ENCODE measurements at places on chromosomes 3 and 15.
A peak's percentile ranks its signal among the peaks of the same experiment; 100 is the strongest.

DNA sequence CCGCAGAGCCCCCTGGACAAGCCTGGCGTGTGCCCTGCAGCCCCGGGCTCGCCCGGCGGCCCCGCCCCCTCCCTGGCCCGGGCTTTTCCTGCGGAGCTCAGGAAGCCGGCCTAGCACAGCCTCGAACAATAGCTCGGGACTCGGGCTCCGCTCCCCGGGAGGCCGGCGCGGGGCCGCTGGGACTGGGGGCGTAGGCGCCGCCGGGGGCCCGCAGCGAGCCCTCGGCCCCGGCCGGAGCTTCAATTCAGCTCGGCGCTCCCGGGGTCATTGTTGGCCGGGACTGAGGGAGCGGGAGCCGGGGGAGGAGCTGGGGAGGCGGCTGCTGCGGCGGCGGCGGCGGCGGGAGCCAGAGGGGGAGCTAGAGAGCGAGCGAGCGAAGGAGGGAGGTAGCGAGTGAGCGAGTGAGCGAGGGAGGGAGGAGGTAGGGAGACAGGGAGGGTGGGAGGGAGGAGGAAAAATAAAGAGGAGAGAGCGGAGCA lies 41.0 kb upstream of the ROPN1 start:
- DNase-seq = peak; percentile 74

GRCh38 chr3:17945799-17946399 lies 203.5 kb upstream of the TBC1D5 start:
- no peak for DNase-seq

DNA sequence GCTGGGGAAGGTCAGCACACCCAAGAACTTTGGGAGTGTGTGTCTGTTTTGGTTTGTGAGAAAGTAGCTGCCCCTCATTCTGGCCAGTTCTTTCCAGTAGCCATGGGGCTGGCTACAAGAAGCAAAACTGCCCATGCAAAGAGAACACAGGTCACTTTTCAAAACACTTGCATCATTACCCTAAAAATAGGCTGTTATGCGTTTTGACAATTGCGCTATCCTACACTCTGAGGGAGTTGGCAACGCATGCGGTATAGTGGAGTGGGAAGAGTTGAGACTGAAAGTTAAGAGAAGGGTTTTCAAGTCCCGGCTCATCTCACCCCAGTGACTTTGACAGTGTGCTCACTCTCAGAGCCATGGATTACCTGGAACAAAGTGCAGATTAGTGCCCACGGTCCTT lies 41.8 kb upstream of the MYZAP start:
- DNase-seq = no peak

DNA sequence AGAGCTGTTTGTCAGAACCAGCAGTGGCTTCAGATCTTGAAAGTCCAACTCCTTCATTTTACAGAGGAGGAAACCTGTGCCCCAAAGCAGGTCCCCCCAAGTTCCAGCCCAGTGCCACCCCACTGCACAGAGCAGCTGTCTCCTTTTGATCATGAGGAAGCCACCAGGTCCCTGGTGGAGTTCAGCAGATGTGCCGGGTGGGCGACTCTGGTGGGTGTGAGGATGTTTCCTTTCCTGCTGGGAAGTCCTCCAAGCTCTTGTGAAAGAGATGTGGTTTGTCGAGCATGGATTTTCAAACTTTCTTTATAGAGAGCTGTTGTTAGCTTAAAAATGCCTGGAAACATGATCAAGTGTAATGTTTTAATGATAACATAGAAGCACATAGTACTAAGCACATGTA lies 52.0 kb downstream of the SMAD3 start:
- DNase-seq = no peak

- DNase-seq = no peak
Measured at GRCh38 chr3:195208183-195208582, 62.8 kb downstream of the XXYLT1 start.

DNA sequence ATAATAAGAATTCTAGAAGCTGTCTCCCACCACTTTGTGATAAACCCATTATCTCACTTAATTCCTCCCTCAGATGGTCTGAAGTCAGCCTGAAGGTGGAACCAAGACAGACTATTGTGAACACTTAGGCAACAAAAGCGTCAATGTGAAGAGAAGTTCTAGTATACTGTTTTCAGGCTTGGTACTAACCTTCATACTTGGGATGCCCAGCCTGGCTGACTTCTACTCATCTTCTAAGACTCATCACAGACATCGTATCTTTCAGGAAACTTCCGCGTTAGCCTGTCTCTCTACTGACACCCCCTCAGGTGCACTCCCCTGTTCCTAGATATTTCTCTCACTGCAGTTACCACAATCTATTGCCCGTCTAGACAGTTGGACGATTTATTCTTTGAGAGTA lies 201.2 kb downstream of the SATB1 start:
- no peak for DNase-seq

- DNase-seq = no peak
Measured at GRCh38 chr3:184663756-184664155, 48.1 kb downstream of the MAGEF1 start.

- no peak for DNase-seq
Measured at GRCh38 chr3:104632947-104633346, 733.8 kb upstream of the ALCAM start.

GRCh38 chr3:80244390-80244789 lies 476.6 kb upstream of the ROBO1 start:
- DNase-seq = no peak

DNA sequence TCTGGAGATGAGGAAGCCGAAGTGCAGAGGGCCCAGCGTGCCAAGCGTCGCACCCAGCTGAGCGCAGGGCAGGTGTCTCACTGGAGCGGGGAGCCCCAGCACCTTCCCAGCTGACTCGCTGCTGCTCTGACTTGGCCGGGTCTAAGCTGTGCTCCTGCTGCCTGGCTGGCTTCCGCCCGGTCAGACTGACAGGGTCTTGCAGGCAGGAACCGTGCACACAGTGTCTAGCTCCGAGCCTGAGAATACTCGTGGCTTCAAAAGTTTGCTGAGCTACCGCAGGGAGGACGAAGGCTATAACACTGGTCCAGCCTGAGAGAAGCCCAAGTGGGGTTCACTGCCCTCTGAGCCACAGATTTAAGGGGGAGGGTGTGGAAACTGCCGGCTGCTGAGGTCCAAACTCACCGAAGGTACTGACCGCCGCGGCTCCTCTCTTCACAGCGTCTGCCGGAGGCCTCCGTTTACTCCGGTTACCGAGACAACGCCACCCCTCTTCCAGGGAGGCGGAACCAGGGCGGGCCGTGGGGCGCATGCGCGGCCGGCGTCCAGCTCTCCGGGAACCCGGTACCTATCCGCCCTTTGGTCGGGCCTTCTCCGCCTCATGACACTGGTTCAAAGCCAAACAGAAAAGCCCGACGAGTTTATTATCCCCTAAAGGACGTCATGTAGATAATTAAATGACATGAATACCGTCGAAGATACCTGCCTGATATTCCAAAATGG lies at the start of gene CFAP44:
CFAP44 (minus strand) TSS at position 443 of the 720 bp plus-strand sequence. CDS start 7,829 bp downstream, outside the sequence.
- peak; percentile 40 for DNase-seq

GRCh38 chr3:66747696-66748095 lies 246.9 kb upstream of the LRIG1 start:
- DNase-seq = no peak

GRCh38 chr15:98801234-98801561 lies 152.9 kb downstream of the IGF1R start:
- no peak for DNase-seq

GRCh38 chr3:36957063-36957462 lies 12.2 kb upstream of the TRANK1 start:
- DNase-seq = no peak

GRCh38 chr3:113212150-113212843 lies 940 bp downstream of the BOC start:
- no peak for DNase-seq

DNA sequence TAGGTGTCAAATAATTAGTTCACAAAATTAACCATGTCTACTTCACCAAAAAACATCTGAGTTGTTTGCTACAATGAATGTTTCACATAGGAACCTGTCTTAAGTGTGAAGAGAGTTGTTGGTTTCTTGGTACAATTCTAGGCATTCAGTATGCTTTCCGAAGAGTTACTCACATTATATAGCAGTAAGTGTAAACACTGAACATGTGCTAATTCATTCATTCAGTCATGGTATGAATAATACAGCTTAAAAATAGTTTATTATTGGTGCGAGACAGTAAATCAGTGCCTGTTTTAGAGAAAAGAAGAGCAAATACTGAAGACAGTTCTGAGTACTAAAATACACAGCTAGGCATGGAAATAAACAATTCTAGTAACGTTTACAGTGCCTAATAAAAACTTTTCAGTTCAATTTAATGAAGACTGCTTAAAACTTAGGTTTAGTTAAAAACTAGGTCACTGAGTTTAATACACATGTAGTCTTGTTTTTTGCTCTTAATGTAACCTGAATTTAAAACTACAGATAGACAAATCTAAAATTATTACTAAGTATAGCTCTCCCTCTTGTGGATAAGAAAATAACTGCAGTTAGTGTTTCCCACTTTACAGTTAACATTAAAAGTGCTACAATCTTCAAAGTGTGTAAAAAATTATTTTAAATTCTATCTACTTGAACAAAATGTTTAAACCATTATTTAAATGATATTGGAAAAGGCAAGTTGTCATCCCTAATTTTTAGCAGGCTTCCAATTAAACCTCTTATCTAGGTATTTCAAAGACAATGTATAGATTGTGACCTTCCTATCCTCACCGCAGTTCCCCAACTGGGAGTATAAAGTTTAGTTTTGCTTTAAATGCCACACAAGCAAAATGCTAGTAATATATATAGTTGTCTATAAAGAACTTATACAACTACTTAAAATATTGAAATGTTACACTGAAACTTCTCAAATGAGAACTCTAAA lies 20.1 kb upstream of the ZCWPW2 start:
- DNase-seq = peak; percentile 10

GRCh38 chr3:194592798-194593752 lies 40.1 kb downstream of the TMEM44 start:
- peak; percentile 99 for DNase-seq

DNA sequence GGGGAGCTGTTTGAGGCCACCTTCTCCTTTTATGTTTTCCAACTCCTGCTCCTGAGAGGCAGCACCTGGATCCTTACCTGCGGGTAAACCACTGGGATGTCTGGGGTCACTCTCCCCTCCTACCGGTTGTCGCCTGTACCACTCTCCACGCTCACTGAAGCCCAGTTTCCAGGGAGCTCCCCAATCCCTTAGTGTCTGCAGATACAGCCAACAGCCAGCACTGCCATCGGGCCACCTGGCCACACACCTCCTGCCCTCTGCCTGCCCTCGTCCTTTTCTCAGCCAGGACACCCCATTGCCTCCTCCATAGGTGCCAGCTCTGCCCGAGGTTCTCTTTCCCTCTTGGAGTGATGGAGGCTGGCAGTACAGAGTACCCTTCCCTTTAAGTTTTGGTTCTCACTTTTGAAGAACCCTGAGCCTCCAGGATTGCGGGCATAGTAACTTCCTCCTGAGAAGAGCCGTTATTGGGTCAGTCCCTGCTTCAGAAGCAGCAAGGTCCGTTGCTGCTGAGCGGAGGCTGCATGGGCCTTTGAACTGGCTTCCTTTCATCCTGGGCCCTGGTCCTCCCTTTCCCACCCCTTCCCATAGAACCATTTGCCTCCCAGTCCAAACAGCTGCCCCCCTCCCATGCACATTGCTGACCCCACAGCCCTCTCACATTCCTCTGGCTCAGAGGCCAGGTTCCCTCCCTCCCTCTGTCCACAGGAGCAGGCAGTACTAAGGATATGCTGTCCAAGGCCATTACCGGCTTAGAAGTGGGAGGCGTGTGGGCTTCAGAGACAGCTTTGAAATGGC lies 30.9 kb downstream of the ARNT2 start:
- DNase-seq = no peak

DNA sequence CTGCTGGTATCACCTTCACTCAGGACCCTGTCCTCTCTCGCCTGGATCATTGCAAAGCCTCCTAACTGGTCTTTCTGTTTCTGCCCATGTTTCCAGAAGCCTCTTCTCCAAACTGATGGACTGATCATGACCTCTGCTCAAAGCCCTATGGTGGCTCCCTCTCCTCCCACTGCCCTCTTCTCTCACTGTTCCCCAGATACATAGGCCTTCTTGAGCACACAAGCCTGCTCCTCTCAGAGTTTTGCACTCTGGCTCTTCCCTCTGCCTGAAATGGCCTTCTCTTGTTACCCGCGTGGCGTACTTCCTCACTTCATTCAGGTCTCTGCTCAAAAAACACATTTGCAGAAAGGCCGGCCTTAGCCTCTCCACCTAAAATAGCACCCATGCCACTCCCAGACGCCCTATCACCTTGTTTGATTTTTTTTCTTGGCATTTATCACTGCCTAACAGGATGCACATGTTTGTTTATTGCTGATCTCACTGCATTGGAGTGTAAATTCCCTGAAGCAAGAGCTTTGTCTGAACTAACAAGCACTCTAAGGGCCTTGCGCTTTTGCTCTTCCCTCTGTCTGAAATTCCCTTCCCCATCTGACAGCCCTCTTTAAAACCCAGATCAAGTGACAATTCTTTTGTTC lies 1.4 kb upstream of the ETFA start:
- no peak for DNase-seq

DNA sequence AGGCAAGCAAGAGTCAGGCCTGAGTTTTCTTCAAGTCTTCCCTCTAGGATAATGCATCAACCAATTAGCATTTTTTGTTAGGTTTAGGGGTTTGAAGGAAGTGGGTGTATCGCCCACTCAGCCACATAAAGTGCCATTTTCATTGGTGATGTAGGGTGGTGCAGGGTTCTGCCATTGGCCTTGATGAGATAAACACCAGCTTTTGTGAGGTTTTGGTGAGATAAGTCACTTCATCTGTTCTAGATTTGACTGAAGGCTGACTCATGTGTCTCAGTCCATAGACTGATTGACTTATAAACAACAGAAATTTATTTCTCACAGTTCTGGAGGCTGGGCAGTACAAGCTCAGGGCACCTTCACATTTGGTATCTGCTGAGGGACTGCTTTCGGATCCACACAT lies 84.5 kb upstream of the C3orf80 start:
- DNase-seq = no peak

GRCh38 chr15:34355241-34355640 lies 11.8 kb downstream of the LPCAT4 start:
- no peak for DNase-seq

- no peak for DNase-seq
Measured at GRCh38 chr15:67829647-67830504, 4.6 kb downstream of the SKOR1 start.

DNA sequence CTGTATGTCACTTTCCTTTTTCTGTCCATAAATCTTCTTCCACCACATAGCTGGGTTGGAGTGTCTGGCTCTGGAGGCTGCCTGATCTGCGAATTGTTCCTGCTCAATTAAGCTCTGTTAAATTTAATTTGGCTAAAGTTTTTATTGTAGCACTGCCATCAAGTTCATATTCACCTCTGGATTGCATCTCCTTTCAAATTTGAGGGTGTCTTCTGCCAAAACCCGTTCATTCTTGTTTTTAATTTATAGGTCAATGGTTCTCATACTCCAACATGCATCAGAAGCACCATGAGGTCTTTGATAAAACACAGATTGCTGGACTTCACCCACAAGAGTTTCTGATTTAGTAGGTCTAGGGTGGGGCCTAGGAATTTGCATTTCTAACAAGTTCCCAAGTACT lies 276.5 kb upstream of the NECTIN3 start:
- no peak for DNase-seq

- peak; percentile 75 for DNase-seq
Measured at GRCh38 chr3:100650651-100651619, 41.5 kb downstream of the ADGRG7 start.

- DNase-seq = no peak
Measured at GRCh38 chr3:177348974-177349373, 151.7 kb upstream of the TBL1XR1 start.
